Lung microvascular endothelial cell (primary cell): ENCODE measurements at places on chromosomes 1 and 21. TPM values are rescaled to one million over a fixed set of nuclear protein-coding genes. Genes with fewer than 3 reads are reported as not detected.

EFNA3 gene
- total RNA-seq: 0.79 and 1.3 TPM in 2 replicates

SPRR1A gene
- not detected in 2 replicates for total RNA-seq

ADAM30 gene
- not detected in 2 replicates for total RNA-seq

ENSA gene
- total RNA-seq: 66.0 and 75.2 TPM in 2 replicates

SPRR2B gene
- total RNA-seq: not detected in 2 replicates

UTS2 gene
- not detected in 2 replicates for total RNA-seq

LRRC47 gene
- total RNA-seq: 17.2 and 23.2 TPM in 2 replicates

OPTC gene
- total RNA-seq: not detected in 2 replicates

PPIAL4G gene
- not detected in 2 replicates for total RNA-seq

NLRP3 gene
- total RNA-seq: under 0.01 TPM in 2 replicates

NHLH1 gene
- total RNA-seq: not detected in 2 replicates

MIA3 gene
- total RNA-seq: 19.0 and 32.7 TPM in 2 replicates

SLC2A5 gene
- under 0.01 and 0.20 TPM in 2 replicates for total RNA-seq

ERICH3 gene
- not detected in 2 replicates for total RNA-seq

CLCNKB gene
- under 0.01 TPM in 1 of 2 replicates, not detected in the other for total RNA-seq

OR2L5 gene
- not detected in 2 replicates for total RNA-seq

ITGB2 gene
- 0.20 and 0.22 TPM in 2 replicates for total RNA-seq

GRIK3 gene
- not detected in 2 replicates for total RNA-seq

LAX1 gene
- not detected in 2 replicates for total RNA-seq

PYHIN1 gene
- not detected in 2 replicates for total RNA-seq

OR2L2 gene
- under 0.01 TPM in 1 of 2 replicates, not detected in the other for total RNA-seq

S100A14 gene
- total RNA-seq: 0.20 TPM in 1 of 2 replicates, not detected in the other

ADGRL4 gene
- 77.8 and 109 TPM in 2 replicates for total RNA-seq

PDXK gene
- 20.7 and 23.6 TPM in 2 replicates for total RNA-seq

FCRL6 gene
- not detected in 2 replicates for total RNA-seq

SHISA4 gene
- 7.4 and 9.1 TPM in 2 replicates for total RNA-seq

IGSF3 gene
- 12.4 and 27.2 TPM in 2 replicates for total RNA-seq

SVBP gene
- total RNA-seq: 18.7 and 20.0 TPM in 2 replicates

BMP8B gene
- total RNA-seq: under 0.01 and 0.20 TPM in 2 replicates

CLIC6 gene
- total RNA-seq: not detected in 2 replicates

ARHGAP30 gene
- not detected in 2 replicates for total RNA-seq

PCAT6 gene
- not detected in 2 replicates for total RNA-seq

RBP7 gene
- 0.22 TPM in 1 of 2 replicates, not detected in the other for total RNA-seq

TRIM46 gene
- 1.2 and 2.4 TPM in 2 replicates for total RNA-seq

TADA1 gene
- total RNA-seq: 7.2 and 10.9 TPM in 2 replicates

OR2M3 gene
- not detected in 2 replicates for total RNA-seq

SYNC gene
- total RNA-seq: 11.3 and 13.9 TPM in 2 replicates

RHBDL2 gene
- not detected in 2 replicates for total RNA-seq

ISG15 gene
- 109 TPM in 2 replicates for total RNA-seq

CLCA4 gene
- not detected in 2 replicates for total RNA-seq

OR2G2 gene
- total RNA-seq: not detected in 2 replicates

RAD54L gene
- 0.79 and 2.2 TPM in 2 replicates for total RNA-seq

C1orf87 gene
- total RNA-seq: not detected in 2 replicates

VASH2 gene
- total RNA-seq: under 0.01 TPM in 2 replicates

WDR64 gene
- total RNA-seq: not detected in 2 replicates

MROH9 gene
- not detected in 2 replicates for total RNA-seq

CFAP141 gene
- total RNA-seq: not detected in 2 replicates

TRAF3IP3 gene
- not detected in 2 replicates for total RNA-seq

MAB21L3 gene
- not detected in 2 replicates for total RNA-seq

TRPM2 gene
- 0.22 and 0.40 TPM in 2 replicates for total RNA-seq

CCT3 gene
- total RNA-seq: 374 and 548 TPM in 2 replicates

DIRAS3 gene
- total RNA-seq: 2.0 and 3.4 TPM in 2 replicates

KCNN3 gene
- total RNA-seq: 0.87 and 0.99 TPM in 2 replicates

OR6Y1 gene
- total RNA-seq: not detected in 2 replicates

IL19 gene
- total RNA-seq: not detected in 2 replicates

POU3F1 gene
- total RNA-seq: under 0.01 TPM in 1 of 2 replicates, not detected in the other

OR2M4 gene
- total RNA-seq: not detected in 2 replicates

AK5 gene
- 20.9 and 21.2 TPM in 2 replicates for total RNA-seq

LMX1A gene
- total RNA-seq: not detected in 2 replicates

NTMT2 gene
- not detected in 2 replicates for total RNA-seq
